GM23248 (cell line): ENCODE measurements at places on chromosomes 7 and 10.

DNA sequence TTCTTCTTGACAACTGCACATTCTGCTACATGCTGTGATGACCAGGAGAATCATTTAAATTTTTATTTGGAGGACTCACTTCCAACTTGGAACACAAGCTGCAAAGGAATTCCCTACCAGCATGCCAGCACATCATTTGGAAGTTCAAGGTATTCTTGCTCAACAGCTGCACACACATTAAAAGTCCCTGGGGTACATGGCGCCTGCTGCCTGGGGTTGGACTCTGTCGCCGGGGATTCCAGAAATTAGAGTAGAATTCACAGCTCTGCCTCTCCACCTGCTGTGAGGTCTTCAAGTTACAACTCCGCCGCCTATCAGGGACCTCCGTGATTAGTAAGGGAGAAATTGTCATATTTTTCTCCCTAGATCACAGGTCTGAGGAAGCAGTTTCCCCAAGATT is 1.1 kb downstream of the ZNF32 start:
- peak; percentile 7 for DNase-seq

DNA sequence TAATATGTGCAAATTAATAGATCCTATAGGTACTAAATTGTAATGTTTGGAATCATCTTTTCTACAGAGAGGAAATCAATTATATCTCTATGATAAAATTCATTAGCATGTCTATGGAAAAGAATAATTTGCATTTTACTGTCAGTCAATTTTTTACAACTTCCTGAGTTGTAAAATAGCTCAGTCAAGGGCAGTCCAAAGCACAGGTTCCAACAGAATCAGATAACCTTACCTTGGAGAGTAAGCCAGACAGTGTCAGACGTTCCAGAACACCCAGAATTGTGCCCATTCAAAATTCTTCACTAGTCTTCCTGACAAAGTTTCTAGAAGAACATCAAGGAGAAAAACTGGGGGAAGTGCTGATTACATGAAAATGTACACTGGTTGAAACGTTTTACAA is 31.1 kb upstream of the IMMP2L start:
- DNase-seq = no peak

GRCh38 chr7:136058546-136058945 is 81.4 kb upstream of the MTPN start:
- no peak for DNase-seq

DNA sequence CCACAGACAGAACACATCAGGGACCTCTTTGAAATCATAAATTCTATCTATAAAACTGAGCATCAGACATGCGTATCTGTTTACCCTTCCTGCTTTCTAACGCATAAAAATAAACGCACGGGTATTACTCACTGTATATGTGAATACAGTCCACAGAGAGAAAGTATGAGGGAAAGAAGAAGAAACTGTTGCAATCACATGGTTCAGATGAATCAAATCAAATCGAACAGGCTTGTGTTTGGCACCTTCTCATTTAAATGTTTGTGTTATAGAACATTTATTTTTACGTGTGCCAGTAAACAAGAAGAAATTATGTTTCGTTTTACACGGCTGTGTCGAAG is 322.0 kb downstream of the FRMD4A start:
- peak; percentile 77 for DNase-seq
